ENCODE measurements at places on chromosomes 5 and 9.

DNA sequence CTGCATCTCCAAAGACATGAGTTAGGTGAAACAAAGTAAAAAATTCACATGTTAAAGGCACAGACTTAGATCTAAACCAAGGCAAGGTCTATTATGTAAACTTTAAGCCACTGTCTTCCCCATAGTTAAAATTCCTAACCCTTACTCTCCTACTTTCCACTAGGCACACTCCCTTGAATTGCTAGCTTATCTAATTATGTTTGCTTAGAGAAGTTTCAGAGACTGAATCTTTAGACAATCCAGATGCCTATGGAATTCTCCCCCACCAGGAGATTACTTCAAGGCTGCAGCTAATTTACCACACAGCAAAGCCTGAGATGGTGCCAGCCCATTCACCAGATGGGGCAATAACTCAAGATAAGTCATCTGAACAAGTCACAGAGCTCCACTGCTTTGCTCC lies 803.1 kb upstream of the COX7C start:
- H3K27me3 ChIP-seq: no peaks in the 10 kb centered on the region
- H3K4me3 ChIP-seq: no peak overlapping the region
- H3K27ac ChIP-seq: no peak overlapping the region
- DNase-seq: peak; percentile 59

GRCh38 chr9:133677126-133678010 lies 41.2 kb downstream of the DBH start:
- no peaks in the 10 kb centered on the region for H3K27me3 ChIP-seq
- H3K27ac ChIP-seq: peak overlapping the region; percentile 61
- no peak overlapping the region for H3K4me3 ChIP-seq
- no peaks in the 10 kb centered on the region for H3K36me3 ChIP-seq
- no peak for DNase-seq
- no peaks in the 10 kb centered on the region for H3K4me1 ChIP-seq

DNA sequence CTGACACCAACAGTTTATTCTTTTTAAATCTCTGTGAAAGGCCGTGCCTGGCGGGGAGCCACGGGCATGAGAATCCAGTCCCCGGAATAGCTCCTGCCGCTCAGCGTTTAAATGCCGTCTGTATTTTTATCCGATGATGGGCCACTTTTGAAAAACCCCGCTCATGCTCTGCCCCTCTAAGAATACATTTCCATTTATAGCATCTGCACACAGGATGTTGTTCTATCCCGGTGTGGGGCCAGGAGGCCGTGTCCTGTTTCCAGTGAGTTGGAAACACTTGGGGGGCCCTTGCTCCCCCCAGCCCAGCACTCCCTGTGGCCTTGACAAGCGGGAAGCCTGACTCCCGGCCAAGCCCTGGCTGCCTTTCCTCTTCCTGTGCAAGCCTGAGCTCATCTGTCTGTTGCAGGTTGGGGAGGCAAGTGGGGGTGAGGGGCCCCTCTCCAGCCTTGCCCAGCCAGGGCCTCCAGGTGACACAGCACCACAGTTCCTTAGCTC lies 39.0 kb downstream of the ERGIC1 start:
- H3K4me1 ChIP-seq: peaks cover 6% of the 10 kb centered on the region
- H3K4me3 ChIP-seq: no peak overlapping the region
- H3K36me3 ChIP-seq: peaks cover 40% of the 10 kb centered on the region
- no peak for DNase-seq
- H3K27me3 ChIP-seq: no peaks in the 10 kb centered on the region

DNA sequence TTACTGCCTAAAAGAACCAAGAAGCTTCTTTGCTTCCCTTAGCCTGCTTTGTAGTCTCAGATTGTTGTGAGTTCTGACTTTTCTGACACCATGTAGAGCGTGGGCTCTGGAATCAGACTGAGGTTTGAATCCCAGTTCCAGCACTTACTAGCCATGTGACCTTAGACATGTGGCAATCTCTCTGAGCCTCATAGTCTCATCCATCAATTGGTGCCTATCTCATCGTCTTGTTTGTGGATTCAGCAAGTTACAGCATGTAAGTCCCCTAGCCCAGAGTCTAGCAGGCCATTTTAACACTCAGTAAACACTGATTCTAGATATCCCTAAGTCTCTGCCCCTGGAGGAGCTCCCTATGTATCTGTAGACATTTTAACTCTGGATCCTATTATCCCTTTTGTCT lies 94.7 kb downstream of the ANGPTL2 start:
- H3K36me3 ChIP-seq: peaks cover 6% of the 10 kb centered on the region
- no peak overlapping the region for H3K4me3 ChIP-seq
- no peak overlapping the region for H3K27ac ChIP-seq
- H3K27me3 ChIP-seq: no peaks in the 10 kb centered on the region

- H3K4me3 ChIP-seq: peak overlapping the region; percentile 90
- peaks cover 11% of the 10 kb centered on the region for H3K4me1 ChIP-seq
- H3K27ac ChIP-seq: peak overlapping the region; percentile 40
- DNase-seq: peak; percentile 64
- peaks cover 10% of the 10 kb centered on the region for H3K36me3 ChIP-seq
Measured at GRCh38 chr9:136438548-136439480, 831 bp downstream of the INPP5E start.

DNA sequence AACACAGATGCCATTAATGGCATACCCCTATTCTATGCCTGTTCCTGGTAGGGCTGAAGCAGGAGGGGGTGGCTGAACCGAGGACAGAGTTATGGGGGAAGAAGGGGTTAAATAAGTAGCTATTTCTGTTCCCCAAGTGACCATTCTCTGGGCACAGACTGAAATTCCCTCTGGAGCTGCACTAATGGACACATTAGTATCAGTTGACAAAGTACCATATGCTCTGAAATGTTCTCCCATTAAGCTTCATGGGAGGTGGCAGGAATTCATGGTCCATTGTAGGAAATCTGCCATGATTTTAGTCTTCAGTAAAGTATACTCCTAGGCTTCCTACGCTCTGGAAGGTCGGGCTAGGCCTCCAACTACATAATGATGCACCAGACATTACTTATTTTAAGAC lies 10.5 kb upstream of the FRMPD1 start:
- no peaks in the 10 kb centered on the region for H3K36me3 ChIP-seq
- no peaks in the 10 kb centered on the region for H3K4me1 ChIP-seq
- no peak overlapping the region for H3K27ac ChIP-seq
- no peak for DNase-seq

- H3K4me3 ChIP-seq: no peak overlapping the region
- no peaks in the 10 kb centered on the region for H3K4me1 ChIP-seq
- DNase-seq: no peak
- no peaks in the 10 kb centered on the region for H3K27me3 ChIP-seq
- H3K27ac ChIP-seq: no peak overlapping the region
Measured at GRCh38 chr5:76154009-76154690, 71.0 kb downstream of the SV2C start.

GRCh38 chr9:79154806-79155205 lies 417.0 kb upstream of the TLE4 start:
- H3K4me1 ChIP-seq: no peaks in the 10 kb centered on the region
- H3K36me3 ChIP-seq: no peaks in the 10 kb centered on the region
- no peak overlapping the region for H3K4me3 ChIP-seq
- DNase-seq: no peak

DNA sequence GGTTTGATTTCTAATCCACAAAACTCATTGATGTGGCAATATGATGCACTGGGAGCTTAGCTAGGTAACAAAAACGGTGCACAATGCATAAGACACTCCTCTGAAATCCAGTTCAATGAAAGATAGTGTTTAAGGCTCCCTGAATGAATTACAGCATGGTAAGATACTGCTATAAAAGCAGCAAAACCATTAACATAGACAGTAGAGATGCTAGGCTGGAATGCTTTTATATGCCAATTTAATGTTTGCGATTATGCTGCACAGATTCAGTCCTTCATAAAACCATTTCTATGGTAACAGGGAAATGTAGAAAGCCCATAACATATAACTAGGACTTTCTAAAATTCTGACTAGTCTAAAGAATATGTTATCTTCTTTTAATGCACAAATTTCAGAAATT lies 180.8 kb upstream of the NUDT12 start:
- no peak for DNase-seq
- no peaks in the 10 kb centered on the region for H3K36me3 ChIP-seq
- H3K4me1 ChIP-seq: no peaks in the 10 kb centered on the region
- H3K4me3 ChIP-seq: no peak overlapping the region
- H3K27ac ChIP-seq: no peak overlapping the region
- no peaks in the 10 kb centered on the region for H3K27me3 ChIP-seq

DNA sequence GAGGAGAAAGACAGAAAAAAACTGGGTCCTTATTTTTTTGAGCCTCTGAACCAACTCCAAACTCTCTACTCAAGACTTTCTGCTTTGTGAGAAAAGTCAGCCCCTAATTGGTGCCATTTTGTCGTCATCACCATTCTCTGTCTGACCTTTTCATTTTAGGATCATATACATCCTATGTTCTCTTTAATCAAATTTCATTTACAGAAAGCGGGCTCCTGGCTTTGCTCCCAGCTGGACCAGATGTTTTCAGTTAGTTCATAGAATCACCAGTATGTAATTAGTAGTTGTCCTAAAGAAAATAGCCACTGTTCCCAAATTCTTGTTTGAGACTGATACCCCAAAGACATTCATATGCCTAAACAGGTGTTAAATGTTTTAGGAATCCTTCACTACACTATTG lies 28.6 kb upstream of the SLCO4C1 start:
- H3K4me1 ChIP-seq: no peaks in the 10 kb centered on the region
- H3K27me3 ChIP-seq: no peaks in the 10 kb centered on the region
- H3K4me3 ChIP-seq: no peak overlapping the region
- no peak for DNase-seq
- no peaks in the 10 kb centered on the region for H3K36me3 ChIP-seq

- no peak overlapping the region for H3K27ac ChIP-seq
- H3K27me3 ChIP-seq: no peaks in the 10 kb centered on the region
- H3K4me1 ChIP-seq: peaks cover 3% of the 10 kb centered on the region
- DNase-seq: no peak
- no peak overlapping the region for H3K4me3 ChIP-seq
Measured at GRCh38 chr9:4280605-4281004, 19.3 kb downstream of the GLIS3 start.
